ENCODE measurements at places on chromosomes 11 and 22. TPM values are rescaled to one million over a fixed set of nuclear protein-coding genes. Genes with fewer than 3 reads are reported as not detected.

DNA sequence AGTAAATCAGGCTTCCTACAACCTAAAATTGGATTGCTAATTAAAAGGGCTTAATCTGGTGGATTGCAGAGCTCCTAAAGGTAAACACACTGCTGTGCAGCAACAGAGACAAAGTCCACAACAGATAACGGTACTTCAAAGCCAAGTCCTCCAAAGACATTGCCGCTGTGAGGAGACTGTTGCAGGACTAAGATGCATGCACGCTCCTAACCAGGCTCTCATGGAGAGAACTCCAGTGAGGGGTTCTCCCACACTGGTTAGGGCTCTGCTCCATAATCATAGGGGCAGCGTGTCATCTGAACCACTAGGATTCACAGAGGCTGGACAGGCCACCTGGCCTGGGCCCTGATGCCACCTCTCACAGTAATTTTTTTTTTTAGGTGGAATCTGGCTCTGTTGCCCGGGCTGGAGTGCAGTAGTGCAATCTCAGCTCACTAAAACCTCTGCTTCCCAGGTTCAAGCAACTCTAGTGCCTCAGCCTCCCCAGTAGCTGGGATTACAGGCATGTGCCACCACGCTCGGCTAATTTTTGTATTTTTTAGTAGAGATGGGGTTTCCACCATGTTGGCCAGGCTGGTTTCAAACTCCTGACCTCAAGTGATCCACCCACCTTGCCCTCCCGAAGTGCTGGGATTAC is 56.9 kb upstream of the ARFGAP3 start:
- DNase-seq = no peak

GRCh38 chr11:32088117-32088941 is 2.5 kb upstream of the RCN1 start:
- peak; percentile 89 for DNase-seq

- DNase-seq = no peak
Observed at GRCh38 chr11:84871116-84871515, 756.0 kb downstream of the DLG2 start.

GRCh38 chr11:7427733-7428132 is 57.6 kb upstream of the OLFML1 start:
- no peak for DNase-seq

DNA sequence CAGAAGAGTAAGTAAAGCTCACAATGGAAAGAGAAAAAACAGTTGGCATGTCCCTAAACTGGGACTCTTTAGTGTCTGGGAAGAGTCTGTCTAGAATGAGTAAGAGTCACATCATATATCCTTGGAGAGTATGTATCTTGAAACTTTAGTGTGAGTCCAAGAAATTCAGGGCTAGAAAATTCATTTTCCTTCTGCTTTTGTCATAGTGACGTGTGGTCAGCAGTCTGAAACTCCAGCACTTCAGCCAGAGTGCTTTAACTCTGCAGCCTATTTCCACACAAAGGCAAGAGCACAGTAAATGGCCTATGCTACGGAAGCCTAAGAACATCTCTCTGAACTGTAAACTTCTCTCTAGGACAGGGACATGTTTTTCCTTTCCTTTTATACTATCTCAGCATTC is 174.1 kb downstream of the FAM181B start:
- no peak for DNase-seq

GRCh38 chr11:106311531-106312230 is 234.2 kb downstream of the AASDHPPT start:
- DNase-seq = no peak

DNA sequence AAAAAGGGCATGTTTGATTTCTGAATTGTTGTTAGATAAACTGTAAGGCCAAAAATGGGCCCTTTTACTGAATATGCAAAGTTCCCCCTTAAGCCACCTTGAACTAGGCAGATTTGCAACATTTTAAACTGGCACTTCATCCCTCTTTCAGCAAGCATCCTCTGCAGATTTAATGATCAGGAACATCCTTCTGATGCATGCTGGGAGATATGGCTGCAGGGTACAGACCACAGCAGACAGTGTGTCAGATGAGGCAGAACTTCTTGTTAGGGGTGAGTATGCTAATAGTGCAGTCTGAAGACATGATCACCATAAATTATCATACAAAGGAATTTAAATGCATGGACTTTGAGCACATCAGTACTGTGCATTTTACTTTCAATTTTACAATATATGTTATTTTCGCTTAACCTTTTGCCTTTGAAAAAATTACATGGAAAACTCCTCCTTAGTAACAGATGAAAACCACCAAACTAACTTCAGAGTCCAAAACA is 462.5 kb upstream of the ARHGAP42 start:
- no peak for DNase-seq

- no peak for DNase-seq
Observed at GRCh38 chr11:48129697-48130395, 86.8 kb upstream of the OR4B1 start.

DNA sequence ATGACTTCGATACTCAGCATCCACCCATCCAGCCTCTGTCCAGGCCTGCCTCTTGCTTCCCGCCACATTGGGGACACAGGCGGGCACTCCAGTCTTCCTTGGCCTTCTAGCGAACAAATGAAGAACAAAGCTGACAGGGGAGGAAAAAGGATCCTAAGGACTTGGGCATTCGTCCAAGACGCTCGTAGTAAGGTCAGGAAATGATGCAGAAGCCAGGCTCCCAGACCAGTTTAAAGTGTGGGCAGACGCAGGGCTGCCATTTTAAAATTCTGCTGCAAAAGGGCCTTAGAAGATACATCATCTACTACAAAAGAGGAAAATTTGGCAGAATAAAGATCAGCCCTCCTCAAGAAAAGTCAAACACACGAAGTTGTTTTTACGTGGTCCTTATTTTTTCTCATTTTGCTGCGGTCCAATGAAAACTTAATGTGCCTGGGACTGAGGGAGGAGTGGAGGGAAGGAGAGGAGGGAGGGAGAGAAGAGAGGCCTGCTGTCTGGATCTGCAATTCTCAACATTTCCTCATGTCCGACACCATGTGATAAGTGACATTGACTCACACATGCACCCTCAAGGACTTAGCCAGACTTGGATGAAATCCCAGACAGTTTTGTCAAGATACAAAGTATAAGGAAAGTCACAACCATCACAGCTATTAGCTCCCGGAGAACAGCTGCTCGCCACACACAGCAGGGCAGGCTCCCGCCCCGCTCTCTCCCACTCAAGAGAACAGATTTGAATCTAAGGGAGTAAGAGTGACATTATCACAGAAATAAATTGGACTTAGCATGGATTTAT is 5.7 kb downstream of the DNAL4 start:
- peak; percentile 85 for DNase-seq

- peak; percentile 87 for DNase-seq
Observed at GRCh38 chr11:10351765-10352641, 47.1 kb downstream of the ADM start.

GRCh38 chr11:20731676-20732215 is 62.4 kb downstream of the NELL1 start:
- peak; percentile 65 for DNase-seq

DNA sequence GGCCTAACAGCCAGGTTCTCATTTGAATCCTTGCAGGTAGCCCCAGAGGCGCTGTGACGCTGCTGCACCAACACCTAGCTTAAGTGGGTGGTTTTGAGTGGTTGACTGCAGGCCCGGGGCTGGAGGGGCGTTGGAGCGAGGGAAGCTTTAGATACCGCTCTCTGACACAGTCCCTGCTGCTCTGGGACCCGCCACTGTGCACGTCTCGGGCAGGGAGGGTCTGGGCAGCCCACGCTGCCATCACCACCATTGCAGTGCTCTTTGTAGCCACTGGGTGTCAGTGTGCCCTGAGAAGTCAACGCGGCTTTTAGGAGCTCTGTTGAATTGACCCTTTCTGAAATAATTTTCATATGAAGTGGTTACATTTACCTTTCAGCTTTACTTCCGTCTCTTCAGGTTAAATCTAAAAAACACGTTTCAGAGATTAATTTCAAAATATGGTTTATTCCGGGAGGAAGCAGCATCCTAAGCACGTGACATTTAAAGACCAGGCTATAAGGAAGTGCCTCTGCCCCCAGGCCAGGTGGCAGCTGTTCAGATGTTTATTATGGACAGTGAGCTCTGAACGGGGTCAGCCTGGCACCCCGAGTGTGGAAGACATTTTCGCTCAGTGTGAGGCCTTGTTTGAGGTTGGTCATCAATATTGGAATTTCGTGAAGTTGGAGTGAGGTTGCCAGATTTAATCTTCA is 30.9 kb upstream of the PARVB start:
- DNase-seq = peak; percentile 64

GRCh38 chr11:65911682-65912568 is 6.9 kb downstream of the C11orf68 start:
- peak; percentile 89 for DNase-seq

- no peak for DNase-seq
Observed at GRCh38 chr11:66313321-66314185, 3.3 kb downstream of the CD248 start.

GRCh38 chr11:2746401-2747247 is 46.8 kb upstream of the KCNQ1OT1 start:
- no peak for DNase-seq

DNA sequence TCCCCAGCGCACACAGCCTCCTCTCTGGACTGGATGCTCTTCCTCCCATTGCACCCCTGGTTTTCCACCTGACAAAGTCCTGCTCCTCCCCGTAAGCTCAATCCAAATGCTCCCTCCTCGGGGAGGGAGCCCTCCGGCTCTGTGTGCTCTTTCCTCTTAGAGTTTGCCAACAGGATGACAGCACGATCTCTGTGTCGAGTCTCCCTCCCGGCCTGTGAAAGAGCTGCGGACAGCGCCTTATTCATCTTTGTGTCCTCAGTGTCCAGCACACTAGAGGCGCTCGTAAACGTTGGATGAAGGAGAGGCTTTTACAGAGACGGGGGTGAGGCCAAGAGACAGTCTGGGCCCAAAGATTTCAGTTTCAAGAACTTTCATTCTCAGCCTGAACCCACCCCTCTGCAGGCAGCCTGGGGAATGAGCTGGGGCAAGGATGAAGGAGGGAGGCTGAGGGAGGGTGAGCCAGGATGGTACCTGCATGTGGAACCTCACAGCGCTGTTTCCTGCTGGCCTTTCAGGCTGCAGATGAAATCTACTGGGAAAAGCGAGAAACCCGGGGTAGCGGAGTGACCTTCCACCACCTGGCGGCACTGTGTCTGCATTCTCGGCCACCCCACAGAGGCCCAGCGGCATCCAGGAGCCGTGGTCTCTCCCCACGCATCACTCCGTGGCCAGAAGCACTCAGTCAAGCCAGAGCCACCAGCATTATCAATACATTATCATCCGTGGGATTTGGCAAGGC is 8.5 kb upstream of the TMPRSS4 start:
- DNase-seq = no peak

GRCh38 chr22:23525510-23525909 is 54.6 kb downstream of the IGLL1 start:
- no peak for DNase-seq

GRCh38 chr11:75558939-75559843 is 2.9 kb upstream of the SERPINH1 start:
- no peak for DNase-seq

DNA sequence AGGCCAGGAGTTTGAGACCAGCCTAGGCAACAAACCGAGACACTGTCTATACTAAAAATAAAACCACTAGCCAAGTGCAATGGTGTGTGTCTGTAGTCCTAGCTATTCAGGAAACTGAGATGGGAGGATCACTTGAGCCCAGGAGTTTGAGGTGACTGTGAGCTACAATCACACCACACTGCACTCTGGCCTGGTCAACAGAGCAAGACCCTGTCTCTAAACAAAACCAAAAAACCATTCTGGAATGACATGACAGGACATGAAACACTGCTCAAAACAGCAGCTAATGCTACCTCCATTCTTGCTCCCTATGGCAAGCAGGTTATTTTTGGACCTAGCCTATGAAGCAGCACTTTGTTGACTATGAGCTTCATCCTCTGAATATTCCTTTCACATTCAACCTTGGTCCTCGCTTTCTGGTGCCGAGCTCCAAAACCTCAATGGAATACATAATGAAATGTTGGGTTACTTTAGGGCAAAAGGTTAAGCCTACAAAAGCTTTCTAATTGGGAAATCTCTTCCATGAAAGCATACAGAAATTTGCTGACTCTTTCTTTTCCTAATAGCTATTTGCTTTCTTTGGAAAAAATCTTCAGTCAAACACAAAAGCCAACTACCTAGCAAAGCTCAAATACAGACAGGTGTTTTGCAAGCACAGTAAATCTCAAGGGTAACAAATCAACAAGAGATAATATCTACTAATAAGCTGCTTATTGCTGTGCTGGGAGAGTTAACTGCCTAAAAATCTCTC is 21.1 kb downstream of the SIK3 start:
- DNase-seq = no peak

GRCh38 chr11:27095059-27095458 is 54.4 kb downstream of the BBOX1 start:
- no peak for DNase-seq

Gene OTOG
- total RNA-seq = 3.3 TPM

Gene OR51B5
- 0.28 TPM for total RNA-seq

Gene GVQW3
- 5.9 TPM for total RNA-seq

Gene MS4A15
- not detected for total RNA-seq

Gene EHD1
- total RNA-seq = 43.4 TPM

Gene FADD
- 17.7 TPM for total RNA-seq

Gene KRTAP5-2
- not detected for total RNA-seq

Gene CD151
- 133 TPM for total RNA-seq

Gene GDPD4
- total RNA-seq = not detected

Measured in SJCRH30 (cell line).